Lung microvascular endothelial cell (primary cell): ENCODE measurements at places on chromosomes 7 and 10.

GRCh38 chr10:124497196-124497881 lies 35.7 kb downstream of the LHPP start:
- DNase-seq = no peak

DNA sequence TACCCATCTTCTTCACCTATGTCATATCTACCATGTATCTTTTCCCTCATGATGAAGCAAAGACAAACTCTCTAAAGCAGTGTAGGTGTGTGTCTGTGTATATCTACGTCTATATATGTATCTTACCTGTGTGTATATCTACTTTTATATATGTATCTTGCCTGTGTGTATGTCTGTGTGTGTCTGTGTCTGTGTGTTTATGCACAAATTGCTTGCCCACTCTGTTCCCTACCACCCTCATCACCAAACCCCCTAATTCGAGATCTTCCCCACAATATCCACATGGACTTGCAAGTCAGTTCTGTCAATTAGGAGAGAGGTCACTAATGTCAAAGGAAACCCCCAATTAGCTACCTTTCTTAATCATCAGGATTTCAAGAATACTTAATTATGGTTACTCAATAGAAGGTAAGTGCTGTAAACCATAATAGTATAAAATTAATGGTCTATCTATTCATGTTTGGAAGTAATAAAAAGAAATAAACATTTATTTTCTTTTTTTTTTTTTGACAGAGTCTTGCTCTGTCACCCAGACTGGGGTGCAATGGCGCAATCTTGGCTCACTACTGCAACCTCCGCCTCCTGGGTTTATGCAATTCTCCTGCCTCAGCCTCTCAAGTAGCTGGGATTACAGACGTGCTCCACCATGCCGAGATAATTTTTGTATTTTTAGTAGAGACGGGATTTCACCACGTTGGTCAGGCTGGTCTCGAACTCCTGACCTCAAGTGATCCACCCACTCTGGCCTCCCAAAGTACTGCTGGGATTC lies 43.6 kb downstream of the ANKRD61 start:
- no peak for DNase-seq

GRCh38 chr10:28508304-28508925 lies 24.5 kb upstream of the WAC start:
- DNase-seq = no peak

- peak; percentile 6 for DNase-seq
Observed at GRCh38 chr10:128854963-128855362, 612.1 kb upstream of the MGMT start.

DNA sequence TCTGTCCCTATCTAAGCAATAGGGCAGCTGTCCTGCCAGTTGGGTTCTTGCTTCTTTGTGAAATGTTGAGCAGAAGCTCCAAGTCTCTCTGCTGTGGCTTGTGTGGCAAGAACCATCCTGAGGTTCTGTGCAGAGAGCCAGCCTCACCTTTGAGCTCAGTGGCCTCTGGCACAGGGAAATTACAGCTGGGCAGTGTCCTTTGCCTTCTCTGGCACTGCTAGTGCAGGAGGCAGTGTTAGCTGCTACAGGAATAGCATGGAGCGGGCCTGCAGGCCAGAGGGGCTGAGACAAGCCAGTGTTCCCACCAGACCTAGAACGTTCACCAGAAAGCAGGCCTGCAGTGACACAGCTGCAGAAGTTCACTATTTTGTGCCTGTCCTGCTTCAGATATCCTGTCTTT lies 1.8 kb downstream of the PRXL2A start:
- peak; percentile 63 for DNase-seq

GRCh38 chr10:70054902-70055301 lies 2.3 kb downstream of the MACROH2A2 start:
- DNase-seq = no peak

DNA sequence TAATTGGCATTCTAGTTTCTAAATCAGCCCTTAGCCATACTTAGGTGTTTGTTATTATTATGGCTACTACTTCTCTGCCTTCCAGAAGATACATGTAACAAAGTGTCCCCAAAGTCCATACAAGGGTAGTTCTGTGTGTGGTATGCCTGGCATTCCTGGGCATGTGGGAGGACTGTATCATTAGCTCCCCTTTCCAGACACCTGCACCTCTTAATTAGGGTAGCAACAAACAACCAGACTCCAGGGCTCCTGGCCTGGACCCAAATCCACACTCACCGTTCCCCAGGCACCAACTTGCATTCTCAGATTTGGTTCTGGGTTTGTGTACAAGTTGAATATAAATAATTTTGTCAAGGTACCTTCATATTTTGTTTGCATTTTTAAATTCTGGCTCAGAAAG lies 15.5 kb upstream of the CALD1 start:
- DNase-seq = no peak

DNA sequence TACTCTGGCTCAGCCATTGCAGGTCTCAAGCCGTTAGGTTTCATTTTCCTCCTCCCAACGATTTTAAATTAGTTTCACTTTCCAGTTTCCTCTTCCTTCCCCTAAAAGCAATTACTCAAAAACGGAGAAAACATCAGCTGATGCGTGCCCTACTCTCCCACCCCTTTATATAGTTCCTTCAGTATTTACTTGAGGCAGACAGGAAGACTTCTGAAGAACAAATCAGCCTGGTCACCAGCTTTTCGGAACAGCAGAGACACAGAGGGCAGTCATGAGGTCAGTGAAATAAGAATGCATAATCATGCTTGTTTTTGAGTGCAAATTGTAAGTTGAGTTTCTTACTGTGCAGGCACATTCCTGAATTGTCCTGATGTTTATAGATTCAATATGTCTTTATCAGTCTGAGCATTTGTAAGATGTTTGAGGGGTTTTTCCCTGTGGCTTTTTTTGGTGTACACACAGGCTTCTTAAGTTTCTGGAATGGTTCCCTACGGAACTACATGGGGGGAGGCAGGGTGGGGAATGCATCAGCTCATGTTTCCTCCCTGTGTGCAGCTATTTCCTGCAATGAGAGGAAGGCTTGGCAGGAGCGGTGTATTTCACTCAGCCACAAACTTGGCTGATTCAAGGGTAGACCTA lies at the start of gene IFIT3:
TSS of gene IFIT3 (plus strand) at position 195 of the 639 bp plus-strand sequence. CDS start at position 272, 77 bp downstream.
- DNase-seq = peak; percentile 83

GRCh38 chr10:96995851-96996250 lies 163.8 kb downstream of the LCOR start:
- DNase-seq = no peak

DNA sequence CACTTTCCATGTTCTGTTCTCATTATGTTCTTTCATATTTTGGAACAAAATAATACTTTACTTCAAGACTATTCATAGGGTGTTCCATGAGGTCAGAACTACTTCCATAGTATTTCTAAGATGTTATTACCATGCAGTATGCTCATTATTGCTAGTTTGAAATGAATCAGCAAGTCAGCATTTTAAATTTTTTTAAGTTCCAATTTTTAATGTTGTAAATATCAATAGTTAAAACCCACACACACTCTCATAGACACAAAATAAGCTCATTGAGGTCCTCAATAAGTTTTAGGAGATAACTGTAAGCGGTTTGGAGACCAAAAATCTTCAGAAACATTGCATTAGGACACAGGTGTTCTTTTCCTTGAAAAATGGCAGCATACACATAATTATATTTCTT lies 550.7 kb downstream of the AUTS2 start:
- DNase-seq = no peak

DNA sequence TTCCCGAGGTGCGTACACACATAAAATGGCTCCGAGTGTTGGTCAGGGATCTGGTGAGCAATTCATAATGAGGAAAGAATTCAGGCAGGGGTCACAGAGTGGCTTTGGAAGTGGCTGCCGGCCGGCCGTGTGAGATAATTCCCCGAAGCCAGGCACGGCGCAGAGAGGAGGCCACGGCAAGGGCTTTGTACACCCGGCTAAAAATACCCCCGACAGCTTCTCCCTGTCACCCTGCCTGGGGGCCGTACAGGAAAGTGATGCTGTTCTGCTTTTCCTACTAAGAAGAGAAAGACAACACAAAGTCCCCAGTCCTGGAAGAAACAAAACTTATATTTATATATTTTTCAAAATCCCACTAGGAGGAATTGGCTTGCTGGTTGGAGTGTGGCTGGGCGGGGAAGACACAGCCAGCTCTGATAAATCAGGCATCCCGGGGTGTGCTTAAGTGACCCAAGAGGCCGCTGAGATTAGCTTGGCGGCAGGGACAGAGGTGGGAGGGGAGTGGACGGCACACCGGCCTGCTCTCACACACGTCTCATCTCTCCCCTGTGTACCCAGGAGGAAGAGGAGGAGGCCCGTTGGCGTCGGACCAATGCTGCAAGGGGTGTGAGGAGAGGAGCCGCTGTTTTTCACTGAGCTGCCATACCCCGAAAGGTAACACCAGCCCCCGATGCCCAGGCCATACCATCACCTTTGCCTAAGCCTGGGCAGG lies 70.5 kb downstream of the ZMIZ1 start:
- peak; percentile 80 for DNase-seq

GRCh38 chr7:50646069-50646468 lies 80.9 kb upstream of the DDC start:
- DNase-seq = no peak

DNA sequence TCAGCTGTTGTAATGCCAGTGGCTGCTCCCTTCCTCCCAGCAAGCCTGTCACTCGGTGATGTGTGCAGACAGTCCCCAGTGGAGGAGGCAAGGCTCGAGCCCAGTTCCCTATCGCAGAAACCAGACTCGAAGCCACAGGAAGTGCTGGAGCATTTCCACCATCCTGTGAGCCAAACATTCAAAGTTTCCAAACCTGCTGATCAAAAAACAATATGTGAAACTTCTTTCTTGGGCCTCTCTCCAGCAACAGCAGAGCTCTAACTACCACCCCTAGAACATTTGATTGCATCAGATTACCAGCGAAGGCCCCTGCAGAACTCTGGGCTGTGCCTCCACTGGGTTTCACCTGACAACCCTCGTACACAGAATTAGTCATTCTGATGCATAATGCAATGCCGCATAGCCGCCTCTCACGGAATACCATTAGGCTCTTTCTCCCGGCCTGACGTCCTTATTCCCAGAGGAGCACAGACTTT lies 94.0 kb downstream of the ELMO1 start:
- peak; percentile 95 for DNase-seq

DNA sequence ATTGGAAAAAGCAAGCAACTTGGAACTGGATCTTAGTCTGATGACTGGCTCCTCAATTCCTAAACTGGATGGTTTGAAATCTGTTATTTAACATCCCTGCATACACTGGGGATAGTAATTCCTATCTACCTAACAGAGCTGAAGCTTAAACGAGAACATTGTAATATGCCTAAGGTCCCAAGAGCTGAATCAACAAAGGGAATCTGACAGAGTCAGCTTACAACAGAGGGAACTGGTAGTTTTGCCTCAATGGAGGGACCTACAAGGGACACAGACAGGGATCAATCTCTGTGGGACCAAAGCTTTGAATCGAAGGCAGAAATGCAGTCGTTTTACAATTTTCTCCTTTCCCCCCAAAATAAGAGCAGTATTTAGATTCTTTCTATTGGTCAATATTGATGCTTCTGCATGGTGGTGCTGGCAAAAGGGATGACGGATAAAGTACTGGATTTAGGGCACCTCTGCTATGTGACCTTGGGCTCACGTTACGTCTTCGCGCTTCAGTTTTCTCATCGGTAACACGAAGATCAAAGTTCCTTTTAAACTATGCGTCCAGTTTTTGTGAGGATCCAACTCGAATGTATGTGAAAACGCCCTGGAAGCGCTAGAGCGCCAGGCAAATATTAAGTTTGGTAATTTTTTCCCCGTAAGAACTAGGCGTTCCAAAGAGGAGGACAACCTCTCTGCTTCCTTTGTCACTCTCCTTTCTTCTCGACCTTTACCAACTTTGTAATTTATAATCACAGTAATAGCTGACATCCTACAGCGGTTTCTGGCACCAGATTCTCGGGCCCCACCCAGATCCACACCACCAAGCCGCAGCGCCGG lies 1.1 kb downstream of the ACTR1A start:
- peak; percentile 17 for DNase-seq

GRCh38 chr10:21364196-21365114 lies 161.0 kb downstream of the SKIDA1 start:
- peak; percentile 94 for DNase-seq

DNA sequence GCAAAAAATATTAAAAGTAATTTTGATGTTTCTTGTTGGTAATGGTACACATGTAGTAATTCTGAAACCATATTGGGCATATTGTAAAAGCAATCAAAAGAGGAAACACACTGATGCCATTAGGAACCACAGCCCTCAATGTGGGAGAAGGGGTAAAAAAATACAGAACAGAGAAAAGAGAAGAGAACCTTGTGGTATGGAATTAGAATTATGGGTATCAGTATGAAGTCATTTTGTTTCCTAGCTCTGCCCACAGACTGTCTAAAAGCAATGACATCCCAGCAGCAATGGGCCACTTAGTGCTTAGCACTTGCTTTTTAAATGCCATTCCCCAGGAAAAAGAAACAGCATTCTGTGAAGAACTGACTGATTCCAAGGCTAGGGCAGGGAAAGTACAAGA lies 61.5 kb downstream of the CPVL start:
- DNase-seq = no peak

GRCh38 chr7:145817687-145818086 lies 298.9 kb upstream of the CNTNAP2 start:
- no peak for DNase-seq

- peak; percentile 51 for DNase-seq
Observed at GRCh38 chr10:109956454-109957091, 33.3 kb upstream of the XPNPEP1 start.

GRCh38 chr7:157841773-157842370 lies 505.1 kb downstream of the DNAJB6 start:
- no peak for DNase-seq

DNA sequence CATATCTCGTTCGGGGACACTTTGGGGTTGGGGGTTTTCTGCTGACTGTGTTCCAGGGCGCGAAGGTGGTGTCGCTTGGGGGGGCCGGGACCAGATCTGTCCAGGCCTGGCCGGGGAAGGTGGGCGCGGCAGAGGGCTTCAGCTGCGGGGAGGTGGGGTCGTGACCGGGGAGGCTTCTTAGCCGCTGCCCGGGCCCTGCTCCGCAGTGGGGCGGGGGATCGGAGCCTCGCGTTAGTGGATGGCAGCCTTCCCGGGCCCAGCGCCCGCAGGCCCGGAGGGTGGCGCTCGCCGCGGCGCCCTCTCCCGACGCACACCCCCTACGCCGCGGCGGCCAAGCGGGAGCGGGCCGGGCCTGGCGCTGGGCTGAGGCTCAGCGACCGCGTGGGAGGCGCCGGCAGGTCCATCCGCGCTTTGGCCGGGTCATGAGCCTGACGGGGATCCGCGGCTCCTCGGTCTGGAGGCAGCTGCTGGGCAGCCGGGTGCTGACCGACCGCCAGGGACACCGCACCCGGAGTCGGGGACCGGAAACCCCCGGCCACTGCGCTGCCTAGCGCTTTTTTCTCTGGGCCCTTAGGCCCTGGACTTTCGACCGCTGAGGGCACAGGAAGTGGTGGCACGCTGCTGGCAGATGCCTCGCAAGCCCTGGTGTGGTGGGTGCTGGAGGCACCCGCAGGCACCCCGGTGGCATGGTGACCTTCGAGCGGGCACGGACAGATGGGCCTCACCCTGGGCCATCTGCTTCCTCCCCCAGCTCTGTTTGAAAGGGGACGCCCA lies 1.2 kb downstream of the AGAP3 start:
- peak; percentile 67 for DNase-seq
